ENCODE measurements at places on chromosomes 3 and 15.

DNA sequence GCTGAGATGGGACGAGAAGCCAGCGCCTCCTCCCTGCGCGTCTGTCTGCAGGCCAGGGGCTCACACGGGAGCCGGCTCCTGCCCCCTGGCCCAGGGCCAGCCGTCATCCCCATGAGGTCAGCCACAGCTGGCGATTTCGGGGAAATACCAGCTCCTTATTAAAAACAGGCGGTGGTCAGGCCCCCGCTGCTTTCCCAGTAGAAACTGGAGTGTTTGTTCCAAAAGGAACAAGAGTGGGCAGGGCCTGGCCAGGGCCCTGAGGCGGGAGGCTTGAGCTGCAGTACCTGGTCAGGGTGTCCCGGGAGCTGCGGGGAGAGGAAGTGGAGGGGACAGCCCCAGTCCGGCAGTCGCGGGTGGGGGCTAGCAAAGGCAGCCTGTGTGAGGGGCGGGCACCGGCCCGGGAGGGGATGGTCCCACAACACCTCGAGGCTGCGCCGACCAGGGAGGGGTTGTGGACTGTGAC is 17.8 kb downstream of the MYL3 start:
- no peak for DNase-seq

DNA sequence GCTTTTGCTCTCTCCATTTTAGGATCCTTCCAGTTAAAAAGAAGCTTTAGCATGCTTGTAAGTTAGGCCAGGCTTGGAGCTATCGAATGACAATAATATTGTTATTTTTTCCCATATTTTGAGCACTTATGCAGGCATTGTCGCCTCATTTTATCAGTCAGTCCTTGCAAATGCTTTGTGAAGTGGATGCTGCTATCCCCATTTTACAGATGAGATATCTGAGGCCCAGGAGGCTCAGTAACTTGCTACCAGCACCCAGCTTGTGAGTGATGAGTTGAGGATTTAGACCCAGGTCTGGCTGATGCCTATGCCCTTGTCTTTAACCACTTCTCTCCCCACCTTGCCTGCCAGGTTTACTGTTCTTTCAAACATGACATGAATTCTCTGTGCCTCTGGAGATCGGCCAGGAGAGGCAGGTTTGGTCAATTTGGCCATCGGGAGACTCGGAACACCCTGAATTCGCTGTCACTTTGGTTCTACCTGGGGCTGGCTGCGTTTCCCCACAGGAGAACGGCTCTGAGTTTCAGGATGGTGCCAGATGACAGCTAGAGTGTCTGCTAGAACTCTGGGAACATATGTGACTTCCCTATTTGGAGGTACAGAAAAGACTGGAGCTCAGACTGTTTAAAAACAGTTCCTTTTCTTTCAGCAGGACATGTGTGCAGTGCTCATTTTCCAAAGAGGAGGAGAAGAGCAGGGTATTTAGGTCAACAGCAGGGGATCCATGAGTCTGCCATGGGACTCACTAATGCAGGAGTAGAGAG is 25.5 kb upstream of the ZNF710 start:
- DNase-seq, result no peak

DNA sequence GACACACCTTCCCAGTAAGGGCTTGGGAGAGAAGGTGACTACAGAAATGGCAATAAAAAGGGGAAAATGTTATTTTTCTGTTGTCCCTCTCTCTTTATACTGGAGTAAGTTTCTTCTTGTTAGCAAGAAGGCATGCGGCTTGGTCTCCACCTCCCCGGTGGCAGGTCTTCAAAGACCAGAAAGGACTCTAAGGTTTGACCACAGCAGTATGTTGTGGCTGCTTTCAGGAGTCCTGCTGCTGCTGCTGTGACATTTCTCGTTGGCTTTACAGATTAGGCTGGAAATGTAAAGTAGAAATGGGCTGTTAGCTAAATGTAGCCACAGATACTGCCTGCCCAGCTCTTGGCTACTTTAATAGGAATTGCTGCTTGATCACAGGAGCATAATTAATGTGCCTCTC is 175.8 kb upstream of the ZBTB20 start:
- DNase-seq, result no peak

DNA sequence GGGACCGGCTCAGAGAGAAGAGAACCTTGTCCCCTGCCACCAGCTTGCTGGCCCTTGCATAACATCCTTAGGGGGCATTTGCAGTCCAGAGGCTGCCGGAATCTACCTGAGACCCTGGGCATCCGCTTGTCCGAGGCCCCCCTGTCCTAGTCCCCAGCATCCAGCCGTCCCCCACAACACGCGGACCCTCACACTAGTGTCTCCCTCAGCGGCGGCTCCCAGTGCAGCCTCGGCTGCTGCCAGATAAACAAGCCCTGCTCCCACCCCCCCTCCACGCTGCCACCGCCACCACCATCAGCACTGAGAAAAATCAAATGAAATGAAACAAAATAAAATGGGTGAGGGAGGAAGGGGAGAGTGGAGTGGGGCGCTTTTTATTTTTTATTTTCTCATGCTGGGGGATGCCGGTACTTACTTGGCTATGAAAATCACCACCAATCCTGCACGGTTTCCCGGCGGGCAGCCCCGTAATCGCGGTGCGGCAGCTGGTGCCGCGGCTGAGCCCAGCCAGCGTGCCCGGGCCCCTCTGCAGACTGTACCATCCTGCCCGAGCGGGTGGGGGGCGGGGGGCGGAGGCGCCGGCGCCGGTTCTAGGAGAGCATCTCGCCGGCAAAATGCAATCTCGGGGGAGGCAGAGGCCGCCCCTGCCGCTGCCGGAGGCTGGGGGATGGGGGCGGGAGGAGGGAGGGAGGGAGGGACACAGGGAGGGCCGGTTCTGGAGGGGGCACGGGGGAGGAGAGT is at the start of gene ATP2B2:
Gene ATP2B2 (minus strand): TSS at position 537 of the 741 bp plus-strand sequence. CDS start 56,043 bp downstream, outside the sequence.
- DNase-seq, result no peak

DNA sequence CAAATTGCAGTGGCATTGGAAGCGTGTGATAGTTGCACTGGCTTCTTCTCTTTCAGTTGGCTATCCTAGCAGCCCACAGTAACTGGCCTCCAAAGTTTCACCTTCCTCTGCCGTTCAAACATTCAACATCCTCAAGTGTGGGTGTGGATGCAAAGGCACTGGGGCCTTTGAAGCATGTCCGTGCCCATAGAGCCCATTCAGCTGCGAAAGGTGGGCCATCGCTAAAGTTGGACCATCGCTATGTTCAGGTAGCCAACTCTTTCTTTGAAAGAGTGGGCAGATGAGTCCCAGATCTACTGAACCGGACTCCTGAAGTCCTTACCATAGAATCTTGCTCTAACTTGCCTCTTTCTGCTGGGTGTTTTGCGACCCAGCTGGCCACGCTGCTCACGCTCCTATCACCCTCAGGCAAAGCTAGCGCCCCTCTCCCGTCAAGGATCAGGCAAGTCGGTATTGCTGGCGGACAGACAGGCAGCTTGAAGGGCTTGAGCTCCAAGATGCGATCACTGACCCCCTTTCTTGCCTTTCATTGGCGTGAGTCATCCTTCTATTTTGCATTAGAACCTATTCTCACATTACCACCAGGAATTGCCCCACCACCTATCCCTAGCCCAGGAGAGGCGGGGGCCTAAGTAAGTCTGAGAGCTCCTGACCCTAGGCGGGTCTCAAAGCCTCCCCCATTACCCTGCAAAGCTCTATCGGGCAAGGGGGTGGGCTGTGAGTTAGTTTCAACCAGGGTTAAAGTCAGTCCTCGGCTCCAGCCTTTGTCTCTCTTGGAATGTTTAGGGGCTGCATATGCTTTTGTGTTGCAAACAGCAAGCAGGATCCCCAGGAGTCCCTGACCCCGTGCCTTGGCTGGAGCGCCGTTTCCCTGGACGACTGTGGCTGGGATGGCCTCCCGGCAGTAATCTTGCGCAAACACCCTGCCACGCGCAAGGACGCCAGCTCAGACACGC is 28.7 kb downstream of the ZIC4 start:
- no peak for DNase-seq

- DNase-seq, result no peak
Observed at GRCh38 chr3:193812791-193813500, 219.9 kb downstream of the OPA1 start.

DNA sequence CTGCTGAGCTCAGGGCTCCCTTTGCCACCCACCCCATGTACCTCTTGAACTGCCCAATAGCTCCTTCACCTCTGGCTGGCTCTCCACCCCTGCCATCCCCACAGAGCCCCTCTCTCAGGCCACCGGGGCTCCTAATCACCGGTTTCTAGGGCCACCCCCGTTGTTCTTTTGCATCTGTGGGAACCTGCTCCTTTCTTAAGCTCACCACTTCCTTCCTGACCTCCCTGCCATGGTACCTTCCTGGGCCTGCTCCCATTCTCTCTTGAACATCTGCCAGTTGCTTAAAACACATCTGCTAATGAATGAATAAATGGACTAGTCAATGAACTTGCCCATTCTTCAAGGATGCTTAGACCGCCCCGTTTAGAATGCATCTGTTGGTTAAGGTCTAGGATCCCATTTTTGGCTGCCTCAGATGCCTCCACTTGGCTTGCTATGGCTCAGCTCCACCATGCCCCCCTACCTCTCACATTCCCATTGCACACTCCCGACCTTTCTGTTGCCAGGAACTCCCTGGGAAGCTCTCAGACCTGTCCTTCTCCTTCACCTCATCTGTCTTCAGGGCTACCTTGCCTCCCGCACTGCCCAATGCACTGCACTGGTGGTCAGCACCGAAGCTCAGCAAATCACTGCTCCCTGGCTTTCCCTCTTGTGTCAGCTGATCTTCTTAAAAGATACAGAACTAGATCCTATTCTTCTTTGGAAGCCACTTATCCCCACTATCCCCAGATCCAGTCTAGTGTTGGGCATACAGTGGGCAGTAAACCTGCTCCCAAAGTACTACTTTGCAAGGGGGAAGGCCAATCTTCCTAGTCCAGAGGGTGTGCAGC is 9.1 kb downstream of the AMOTL2 start:
- no peak for DNase-seq

- no peak for DNase-seq
Observed at GRCh38 chr3:172087198-172087597, 47.8 kb downstream of the FNDC3B start.

- no peak for DNase-seq
Observed at GRCh38 chr3:127899766-127900165, 15.3 kb upstream of the KBTBD12 start.

GRCh38 chr3:124591699-124592098 is 138.6 kb upstream of the UMPS start:
- DNase-seq, result no peak

GRCh38 chr15:98547741-98548138 is 100.6 kb upstream of the IGF1R start:
- no peak for DNase-seq

DNA sequence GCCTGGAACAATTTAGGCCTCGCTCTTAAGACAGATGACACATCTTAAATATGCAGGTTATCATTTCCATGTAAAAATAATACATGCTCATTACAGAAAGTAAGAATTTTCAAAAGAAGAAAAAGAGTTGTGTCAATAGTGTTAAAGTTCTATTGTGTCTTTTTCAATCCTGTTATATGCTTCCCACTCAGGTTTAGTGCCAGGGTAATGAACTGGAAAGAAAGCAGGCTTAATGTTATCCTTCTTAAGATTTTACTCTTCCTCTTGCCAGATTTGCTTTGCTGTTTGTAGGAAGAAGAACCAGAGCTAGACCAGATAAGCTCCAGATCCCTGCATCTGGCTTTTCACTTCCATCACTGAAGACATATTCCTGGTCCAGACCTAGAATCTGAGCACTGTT is 128.6 kb downstream of the TPRG1 start:
- no peak for DNase-seq

DNA sequence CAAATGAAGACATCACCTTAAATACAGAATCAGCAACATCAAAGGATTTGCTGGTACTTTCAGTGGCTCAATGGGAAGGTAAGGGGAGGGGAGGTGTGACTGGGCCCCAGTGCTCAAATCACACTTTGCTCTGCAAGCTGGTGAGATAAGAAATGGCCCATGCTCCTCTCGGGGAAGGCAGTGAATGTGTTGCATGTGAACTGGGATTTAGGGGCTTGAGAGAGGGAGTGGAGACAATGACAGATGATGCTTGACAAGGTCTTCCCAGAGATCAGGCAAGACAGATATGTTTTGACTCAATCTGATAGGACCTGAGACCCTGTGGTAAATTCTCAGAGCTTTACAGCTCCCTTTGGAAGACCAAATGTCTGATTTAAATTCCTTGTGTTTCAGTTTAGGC is 233.0 kb upstream of the PROK2 start:
- DNase-seq, result no peak

DNA sequence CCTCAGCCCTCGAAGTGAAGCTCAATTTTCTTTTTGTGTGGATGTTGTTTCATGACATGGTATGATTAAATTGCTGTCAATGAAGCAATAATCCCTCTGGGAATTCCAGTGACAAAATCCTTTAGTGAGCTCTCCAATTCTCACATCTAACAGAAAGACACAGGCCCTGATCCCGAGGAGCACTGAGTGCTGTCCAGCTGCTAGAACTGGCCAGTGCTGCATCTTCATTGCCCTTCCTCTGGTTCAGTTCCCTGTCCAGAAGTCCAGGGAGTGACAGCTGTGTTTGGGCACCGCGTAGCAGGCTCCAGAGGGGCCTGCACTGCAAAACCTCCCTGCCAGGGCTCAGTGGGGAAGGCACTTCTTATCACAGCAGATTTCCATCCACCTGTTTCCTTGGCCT is 516.8 kb upstream of the ATP11B start:
- no peak for DNase-seq

DNA sequence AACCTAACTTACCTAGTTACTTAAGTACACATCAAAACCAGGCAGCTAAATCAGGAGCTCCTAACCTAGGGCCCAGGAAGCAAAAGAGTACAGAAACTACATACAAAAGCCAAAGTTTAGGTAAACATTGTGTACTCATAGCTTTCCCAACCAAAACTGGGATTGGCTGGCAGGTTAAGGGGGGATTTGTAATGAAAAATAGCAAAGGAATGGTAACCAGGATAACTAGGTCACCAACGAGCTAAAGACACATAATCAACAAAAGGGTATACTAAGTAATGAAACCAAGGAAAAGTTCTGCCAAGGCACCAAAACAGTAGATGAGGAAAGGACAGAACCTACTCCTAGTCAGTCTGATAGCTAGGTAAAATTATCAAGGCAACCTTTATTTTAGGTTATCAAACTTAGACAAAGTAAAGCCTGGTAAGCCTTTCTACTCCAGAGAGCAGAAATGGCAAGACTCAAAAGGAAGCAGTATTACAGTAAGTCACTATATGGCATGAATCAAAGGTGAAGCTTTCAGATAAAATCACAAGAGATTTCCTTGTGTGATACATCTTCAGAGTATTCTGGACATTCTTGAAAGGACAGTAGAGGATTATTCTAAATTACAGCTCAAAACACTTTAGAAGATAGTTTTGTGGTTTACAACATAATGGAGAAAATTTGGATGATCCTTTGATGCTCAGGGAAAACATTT is 10.2 kb downstream of the TRA2B start:
- no peak for DNase-seq

DNA sequence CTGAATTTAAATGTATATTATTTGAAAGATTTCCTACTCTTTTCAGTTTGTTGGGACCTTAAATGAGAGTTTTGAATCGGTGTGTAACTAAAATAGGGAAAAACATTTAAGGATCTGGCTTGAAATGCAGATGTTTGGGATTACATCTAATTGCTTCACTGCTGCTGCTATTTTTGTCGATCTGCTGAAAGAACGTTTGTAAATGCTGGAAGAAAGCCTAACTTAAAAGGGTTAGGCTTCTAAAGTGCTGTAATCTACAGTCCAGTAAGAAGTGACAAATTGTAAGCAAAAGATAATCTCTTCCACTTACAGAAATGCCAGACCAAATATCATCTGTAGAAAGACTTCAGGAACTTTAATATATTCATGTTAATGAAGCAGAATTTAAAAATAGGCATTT is 691.6 kb downstream of the ZNF385D start:
- no peak for DNase-seq

All from stimulated activated CD8-positive, alpha-beta memory T cell treated with anti-CD3 and anti-CD28 coated beads, Interleukin-15, amount 100 ng/mL, for 24 hours (primary cell).